H4 (cell line): ENCODE measurements at places on chromosomes 2 and 18.
A peak's percentile ranks its signal among the peaks of the same experiment; 100 is the strongest.

DNA sequence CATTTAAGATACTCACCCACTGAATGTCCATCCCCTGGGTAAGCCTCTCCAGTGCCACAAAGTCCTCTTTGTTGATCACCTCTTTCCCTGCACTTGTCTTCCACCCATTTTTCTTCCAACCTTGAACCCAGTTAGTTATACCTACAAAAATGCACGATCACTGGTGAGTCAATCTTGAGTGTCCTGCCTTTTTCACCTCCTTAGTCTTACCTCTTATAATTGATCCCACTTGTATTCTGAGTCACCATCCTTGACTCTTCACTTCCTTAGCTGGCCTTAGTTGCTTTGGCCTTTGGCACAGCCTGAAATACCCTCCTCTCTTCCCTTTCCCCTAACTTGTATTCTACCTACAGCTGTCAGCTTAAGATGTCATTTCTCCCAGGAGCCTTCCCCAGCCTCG is 10.2 kb downstream of the RNASEH1 start:
- no peak for DNase-seq

DNA sequence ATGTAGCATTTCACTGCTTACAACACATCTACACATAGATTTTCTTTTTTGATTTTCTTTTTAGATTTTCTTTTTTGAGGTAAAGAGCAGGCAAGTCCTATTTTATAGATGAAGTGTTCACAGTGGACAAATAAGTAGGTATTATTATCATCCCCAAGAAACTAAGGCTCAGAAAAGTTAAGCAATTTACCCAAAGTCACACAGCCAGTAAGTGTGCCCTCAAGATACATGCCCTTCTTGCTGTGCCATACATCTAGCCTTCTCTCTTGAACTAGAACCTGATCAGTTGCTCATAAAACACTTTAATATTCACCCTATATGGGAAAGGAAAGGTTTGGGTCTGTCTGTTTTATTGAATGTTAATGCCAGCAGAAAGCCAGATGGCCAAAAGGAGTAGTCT is 50.3 kb downstream of the DAPL1 start:
- DNase-seq, result no peak

DNA sequence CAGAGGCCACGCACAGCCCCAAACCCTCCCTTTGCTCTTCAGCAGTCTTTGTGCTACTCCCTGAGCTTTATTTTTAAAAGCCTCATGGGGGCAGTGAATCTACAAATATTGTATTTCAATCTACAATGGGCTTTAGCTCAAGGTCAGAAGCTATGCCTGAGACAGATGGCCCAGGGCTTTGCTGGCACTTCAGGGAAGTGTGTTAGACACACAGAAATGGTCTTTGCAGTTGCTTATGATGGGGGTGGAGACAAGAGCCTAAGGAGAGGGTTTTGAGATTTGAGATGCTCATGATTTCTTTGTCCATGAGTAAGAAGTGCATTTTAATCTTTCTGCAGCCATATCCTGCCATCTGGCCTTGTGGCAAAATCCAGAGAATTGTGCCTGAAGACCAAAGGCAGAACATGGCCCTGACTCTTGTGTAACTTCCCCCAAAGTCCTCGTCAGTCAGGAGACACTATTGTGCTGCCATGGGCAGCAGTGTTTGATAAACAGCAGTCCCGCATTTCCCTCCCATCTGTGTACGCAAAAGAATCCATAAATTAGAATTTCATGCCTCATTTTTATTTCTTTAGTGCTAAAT is 92.6 kb downstream of the VAPA start:
- DNase-seq, result peak; percentile 33

DNA sequence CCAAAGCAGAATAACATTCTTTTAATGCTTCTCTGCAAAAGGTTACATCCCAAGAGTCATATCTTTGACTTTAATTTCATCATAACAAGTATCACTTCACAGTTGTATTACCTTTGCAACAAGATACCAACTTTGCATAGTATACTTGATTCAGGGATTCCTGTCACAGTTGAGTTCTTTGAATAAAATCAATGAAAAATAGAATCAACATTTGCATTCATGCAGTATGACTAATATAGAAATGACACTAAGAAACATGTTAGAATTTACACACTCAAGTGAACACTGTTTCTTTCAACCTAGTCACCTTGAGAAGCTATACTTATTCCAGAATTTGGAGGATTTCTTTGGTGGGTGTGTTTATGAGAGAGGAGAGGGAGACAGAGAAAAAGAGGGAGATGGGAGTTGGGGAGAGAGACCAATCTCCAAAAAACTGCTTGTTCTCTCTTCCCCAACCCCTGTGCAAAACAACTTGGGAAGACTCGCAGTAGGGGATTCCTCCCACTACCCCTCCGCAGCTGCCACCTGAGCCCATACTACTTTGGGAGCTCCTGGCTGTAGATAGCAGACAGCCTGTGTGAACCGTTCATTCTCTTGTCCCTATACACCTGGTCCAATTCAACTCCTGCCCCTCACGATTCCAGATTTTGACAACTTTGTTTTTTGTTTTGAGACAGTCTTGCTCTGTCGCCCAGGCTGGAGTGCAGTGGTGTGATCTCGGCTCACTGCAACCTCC is 57.7 kb downstream of the PELI1 start:
- no peak for DNase-seq

DNA sequence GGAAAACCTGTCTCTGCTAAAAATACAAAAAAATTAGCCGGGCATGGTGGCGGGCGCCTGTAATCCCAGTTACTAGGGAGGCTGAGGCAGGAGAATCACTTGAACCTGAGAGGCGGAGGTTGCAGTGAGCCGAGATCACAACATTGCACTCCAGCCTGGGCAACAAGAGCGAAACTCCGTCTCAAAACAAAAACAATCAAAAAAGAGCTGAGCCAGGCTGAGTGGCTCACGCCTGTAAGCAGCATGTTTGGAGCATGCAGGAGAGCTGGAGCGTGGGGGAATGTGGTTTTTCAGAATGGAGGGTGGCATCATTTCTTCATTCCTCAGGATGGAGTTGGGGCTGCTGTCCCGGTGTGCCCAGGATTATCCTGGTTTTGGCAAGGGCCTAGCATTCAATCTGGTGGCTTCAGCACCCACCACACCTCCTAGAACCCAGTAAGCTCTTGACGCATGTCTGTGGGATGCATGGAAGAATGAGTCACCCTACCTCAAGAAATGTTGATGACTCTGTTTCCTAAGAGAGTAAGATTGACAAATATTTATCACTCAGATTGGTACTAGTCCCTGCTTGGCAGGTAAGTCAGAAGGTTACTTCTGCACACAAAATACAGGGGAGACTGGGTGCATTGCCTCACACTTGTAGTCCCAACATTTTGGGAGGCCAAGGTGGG is 90.2 kb upstream of the ODC1 start:
- no peak for DNase-seq

- DNase-seq, result peak; percentile 26
Observed at GRCh38 chr2:217337771-217338170, 477.9 kb upstream of the TNP1 start.

- DNase-seq, result no peak
Observed at GRCh38 chr2:172230889-172231401, 128.2 kb upstream of the DLX2 start.

DNA sequence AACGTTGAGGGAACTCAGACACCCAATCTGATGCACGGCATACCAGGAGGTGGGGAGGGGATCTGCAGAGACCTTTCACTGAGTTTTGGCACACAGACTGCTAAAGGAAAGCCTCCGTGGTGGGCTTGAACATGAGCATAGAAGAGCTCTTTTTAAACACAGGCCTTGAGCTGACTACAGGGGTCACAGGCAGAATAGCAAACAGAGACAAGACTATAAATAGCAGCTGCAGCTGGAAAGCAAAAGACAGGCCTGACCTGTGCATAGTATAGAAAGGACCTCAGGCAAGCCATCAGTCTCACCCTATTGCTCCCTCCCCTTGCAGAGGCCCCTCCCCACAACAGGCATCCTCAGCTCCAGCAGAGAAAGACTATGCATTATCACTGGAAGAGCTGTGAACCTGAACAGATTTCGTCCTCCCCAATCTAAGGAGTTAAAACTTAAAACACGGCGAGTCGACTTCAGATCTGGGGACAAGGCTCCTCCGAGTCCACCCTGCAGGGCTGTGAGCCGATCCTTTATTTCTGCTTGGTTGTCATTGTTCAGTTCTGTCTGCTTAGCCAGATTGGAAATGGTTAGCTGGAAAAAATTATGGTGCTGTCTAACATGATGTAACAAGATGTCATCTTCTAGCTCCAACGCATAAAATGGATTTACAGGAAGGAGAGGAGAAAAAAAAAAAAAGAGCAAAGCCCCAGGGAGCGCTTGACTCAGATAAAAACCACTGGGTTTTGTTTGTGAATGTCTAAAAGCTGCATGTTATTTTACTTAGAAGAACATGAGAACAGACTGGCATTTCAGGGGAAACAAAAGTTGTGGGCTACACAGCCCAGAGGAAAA is 25.2 kb upstream of the LCLAT1 start:
- DNase-seq, result peak; percentile 25

- DNase-seq, result no peak
Observed at GRCh38 chr2:223056701-223057418, 4.9 kb downstream of the KCNE4 start.

- no peak for DNase-seq
Observed at GRCh38 chr2:25014631-25015030, 27.2 kb upstream of the EFR3B start.

DNA sequence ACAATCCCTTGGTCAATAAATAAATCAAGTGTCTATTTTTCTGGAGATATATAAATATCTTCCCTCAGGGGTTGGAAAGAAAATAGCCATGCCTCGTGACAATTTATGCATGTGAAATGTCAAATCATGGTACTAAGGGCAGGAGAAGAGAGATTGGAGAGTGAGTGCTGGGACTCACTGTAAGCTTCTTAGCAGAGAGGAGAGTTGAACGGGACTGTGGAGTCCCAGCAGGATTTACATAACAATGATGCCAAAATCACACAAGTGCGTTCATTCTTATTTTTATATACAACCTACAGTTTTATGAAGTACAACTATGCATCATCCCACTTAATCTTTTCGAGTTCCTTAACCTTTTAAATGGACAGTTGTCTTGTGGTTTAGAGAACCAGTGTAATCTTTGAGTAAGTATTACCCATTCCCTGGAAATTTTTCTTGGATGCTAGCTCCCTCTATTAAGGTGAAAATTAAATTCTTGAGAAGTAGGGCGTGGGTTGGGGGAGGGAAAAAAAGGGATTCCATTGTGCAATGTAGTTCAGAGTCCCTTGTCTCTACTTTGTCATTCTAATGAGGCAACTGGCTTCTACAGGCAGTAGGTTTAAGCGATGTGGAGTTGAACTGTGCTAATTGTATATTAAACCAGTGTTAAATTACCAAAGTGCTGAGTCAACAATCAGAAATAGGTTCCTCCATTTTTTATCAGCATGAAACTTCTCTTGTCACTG is 143.6 kb upstream of the EPHA4 start:
- no peak for DNase-seq

- DNase-seq, result no peak
Observed at GRCh38 chr2:73985308-73986084, 786 bp downstream of the TET3 start.

GRCh38 chr18:36950282-36950681 is 121.4 kb downstream of the KIAA1328 start:
- no peak for DNase-seq

DNA sequence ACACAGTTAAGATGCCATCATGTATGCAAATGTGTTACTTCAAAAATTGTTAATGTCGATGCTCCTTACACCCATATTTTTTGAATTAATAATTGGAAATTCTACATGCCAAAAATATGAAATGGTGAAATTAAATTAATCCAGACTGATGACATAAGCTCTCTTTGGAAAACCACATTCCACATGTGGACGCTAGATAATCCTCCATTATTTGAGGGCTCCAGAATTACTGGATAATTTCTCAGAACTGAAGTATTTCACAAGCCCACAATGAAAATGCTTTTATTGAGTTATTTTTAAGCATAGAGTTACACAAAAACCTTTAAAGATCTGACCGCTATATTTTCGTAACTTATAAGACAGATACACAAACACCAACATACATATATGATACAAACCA is 47.8 kb downstream of the FARSB start:
- no peak for DNase-seq

GRCh38 chr18:34261865-34262780 is 37.4 kb upstream of the NOL4 start:
- DNase-seq, result no peak

- DNase-seq, result peak; percentile 1
Observed at GRCh38 chr2:231820786-231821303, 34.6 kb downstream of the COPS7B start.

DNA sequence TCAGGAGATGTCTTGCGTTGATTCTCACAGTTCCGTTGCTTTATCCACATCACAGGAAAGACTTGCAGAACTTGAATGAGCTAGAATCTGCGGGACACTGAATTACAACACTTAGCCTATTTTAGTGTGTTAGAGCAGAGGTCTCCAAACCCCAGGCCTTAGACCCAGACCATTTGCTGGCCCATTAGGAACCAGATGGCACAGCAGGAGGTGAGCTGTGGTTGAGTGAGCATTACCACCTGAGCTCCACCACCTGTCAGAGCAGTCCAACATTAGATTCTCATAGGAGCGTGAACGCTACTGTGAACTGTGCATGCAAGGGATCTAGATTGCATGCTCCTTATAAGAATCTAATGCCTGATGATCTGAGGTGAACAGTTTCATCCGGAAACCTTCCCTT is 3.8 kb downstream of the MRPL30 start:
- no peak for DNase-seq

DNA sequence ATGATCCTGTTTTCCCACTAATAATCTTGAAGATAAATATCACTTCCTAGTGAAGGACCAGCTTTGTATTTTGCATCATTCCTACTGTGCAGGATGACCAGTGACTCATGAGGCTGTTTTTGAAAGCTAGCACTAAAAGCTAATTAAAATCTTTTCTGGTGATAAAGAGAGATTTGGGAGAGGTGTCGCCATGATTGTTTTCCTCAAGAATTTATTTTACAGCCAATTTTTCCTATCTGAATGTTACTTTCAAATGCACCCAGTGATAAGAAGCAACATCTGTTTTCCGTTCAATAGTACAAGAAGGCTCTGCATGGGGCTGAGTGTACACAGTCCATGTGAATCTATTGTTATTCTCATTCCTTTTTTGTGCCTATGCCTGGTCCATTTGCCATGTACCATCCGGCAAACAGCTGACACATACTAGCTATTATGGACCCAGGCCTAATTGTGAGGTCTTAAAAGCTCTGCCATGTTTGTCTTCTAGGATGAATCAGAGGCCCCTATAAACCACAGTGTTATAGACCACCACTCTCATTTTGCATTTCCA is 28.4 kb downstream of the MEIS1 start:
- no peak for DNase-seq

DNA sequence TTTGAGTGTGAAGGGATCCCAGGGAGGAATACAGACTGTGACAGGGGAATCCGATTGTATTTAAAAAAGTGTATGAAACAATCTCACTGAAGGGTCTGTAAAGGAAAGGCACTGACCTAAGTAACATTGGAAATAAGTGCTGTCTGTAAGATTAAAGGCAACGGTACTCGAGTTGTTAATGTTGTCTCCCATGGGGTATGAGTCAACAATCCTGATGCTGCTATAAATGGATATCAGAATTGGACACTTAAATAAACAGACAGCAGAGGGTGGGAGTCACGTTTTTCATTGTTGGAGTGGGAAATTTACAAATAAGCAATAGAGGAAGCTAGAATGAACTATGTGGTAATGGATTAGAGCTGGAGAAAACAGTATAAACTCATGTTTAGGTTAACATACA is 452.4 kb upstream of the RGPD4 start:
- DNase-seq, result no peak
